HTR-8/SVneo (cell line): ENCODE measurements at places on chromosomes 7 and 10.

- no peak for DNase-seq
These were observed 288.2 kb downstream of the TWIST1 start for GRCh38 chr7:18828994-18829857.

GRCh38 chr10:127976286-127976685 lies 69.4 kb downstream of the PTPRE start:
- DNase-seq = no peak

GRCh38 chr7:130733931-130734814 lies at the start of gene KLF14:
TSS of gene KLF14 (minus strand) at chr7:130734207. CDS start at chr7:130734033, 174 bp downstream.
- DNase-seq = peak; percentile 19

- DNase-seq = no peak
These were observed 23.4 kb downstream of the IRF5 start for GRCh38 chr7:128961030-128961659.

DNA sequence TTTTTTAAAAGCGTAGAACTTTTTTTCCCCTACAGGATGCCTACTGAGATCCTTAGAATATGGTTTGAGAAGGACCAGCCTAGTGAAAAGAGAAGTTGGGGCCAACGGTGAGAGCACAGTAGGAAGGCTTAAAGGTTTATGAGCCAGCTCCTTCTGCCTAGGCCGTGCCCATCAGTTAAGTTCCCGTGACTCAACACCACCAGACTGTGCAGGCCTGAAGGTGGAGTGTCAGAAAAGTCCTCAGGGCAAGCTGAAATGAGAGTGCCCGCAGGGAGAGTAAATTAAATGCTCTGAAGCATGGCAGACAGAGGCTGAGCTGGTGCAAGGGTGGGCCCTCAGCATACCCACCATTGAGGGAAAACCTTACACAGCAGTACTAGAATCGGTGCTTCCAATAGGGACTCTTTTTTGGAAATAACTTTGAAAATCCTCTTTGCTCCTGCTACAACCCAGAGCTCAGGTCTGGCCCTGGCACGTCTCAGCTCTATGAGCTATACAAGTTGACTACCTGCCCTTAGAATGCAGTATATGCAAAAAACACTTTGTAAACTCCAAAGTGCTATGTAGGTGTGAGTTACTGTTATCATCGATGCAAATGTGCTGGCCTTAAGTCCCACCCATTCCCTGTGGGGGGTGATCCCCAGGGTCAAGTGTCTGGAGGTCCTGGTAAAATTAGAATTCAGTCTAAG lies 15.2 kb upstream of the C10orf67 start:
- no peak for DNase-seq
